Endothelial cell of umbilical vein (primary cell): ENCODE measurements at places on chromosomes 12 and 14.

- no peak for DNase-seq
Observed at GRCh38 chr12:124078800-124079199, 105.8 kb downstream of the ZNF664 start.

GRCh38 chr12:46217541-46218321, 51.1 kb downstream of the SLC38A1 start:
- DNase-seq: no peak

DNA sequence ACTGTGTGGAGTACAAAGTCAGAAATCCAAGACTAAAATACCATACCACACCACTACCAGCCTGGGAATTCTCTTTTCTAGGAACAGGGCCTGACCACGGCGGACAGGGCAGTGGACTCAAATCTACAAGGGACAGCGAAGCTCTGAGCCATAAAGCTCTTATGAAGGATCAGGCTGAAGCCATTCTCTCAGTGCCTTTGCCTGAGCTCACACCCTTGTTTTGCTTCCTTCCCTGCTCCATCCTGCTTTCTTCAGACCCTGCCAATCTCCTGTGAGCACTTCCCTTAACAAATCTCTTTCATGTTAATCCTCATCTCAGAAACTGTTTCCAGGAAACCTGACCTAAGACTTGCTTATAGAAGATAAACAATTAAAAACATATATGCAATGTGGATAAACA, 398.5 kb downstream of the MDGA2 start:
- peak; percentile 16 for DNase-seq

GRCh38 chr12:29239336-29239735, 90.3 kb downstream of the FAR2 start:
- DNase-seq: no peak

GRCh38 chr14:35218963-35219362, 73.2 kb upstream of the PSMA6 start:
- no peak for DNase-seq

- DNase-seq: no peak
Observed at GRCh38 chr14:101349108-101349507, 212.2 kb upstream of the DIO3 start.

DNA sequence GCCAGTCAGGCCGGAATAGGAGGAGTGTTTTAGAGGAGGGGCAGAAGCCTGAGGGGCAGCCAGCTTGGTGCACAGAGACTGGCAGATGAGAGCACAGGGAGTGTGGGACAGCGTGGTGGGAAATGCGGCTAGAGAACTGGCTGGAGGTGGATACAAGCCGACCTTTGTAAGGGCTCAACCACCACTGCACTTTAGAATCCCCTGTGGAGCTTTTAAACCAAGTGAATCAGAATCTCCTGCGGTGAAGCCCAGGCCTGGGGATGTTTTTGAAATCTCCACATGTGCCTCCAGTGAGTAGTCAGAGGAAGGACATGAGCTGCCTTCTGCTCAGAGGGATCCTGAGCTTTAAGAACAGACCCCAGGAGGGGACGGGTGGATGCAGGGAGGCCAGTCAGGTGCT, 10.9 kb upstream of the PCED1B start:
- no peak for DNase-seq

DNA sequence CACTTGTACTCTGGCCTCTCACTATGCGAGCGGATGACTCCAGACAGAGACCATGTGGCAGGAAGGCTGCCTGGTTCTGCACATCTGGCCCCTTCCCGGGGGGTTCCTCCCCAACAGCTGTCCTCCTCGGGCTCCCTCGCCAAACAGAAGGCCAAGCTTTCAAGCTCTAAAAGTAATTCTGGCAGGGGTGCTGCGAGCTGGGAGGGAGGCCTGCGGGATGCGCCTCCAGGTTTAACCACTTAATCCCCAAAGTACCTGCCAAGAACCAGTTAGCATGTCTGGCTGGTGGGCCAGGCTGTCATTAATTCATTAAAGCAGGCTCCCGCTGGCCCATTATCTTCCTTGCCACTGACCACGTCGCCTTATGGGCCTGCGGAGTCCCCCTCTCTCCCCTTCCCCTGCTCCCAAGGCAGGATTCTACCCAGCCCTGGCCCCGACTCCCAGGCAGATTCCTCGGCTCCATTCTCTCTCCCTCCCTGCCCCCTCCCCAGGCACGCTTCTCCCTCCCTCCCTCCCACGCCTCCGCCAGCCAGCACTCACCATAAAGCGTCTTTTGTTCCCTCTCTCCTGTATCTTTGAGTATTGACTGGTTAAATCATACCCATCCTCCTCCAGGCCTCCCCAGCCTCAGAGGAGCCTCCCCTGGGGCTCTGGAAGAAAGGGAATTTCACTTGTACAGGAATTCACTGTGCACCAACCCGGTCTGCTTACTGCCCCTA, 4.9 kb downstream of the HRK start:
- no peak for DNase-seq

DNA sequence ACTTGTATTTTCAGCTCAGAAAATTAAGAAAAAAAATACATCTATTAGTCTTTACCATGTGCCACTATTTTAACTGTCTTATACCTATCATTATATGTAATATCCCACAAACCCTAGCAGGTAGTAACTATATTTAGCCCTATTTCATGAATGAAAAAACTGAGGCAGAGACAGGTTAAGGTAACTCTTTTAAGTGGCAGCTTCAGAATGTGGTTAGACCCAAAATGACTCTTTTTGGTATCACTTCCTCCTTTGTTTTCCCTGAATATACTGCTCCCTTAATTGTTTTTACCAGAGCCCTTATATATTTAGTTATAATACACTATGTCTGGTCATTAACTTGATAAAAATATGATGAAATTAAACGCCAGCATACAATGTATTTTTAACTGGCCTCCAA, 235.6 kb upstream of the RPL10L start:
- no peak for DNase-seq

- no peak for DNase-seq
Observed at GRCh38 chr14:81231540-81231939, 10.8 kb upstream of the GTF2A1 start.

DNA sequence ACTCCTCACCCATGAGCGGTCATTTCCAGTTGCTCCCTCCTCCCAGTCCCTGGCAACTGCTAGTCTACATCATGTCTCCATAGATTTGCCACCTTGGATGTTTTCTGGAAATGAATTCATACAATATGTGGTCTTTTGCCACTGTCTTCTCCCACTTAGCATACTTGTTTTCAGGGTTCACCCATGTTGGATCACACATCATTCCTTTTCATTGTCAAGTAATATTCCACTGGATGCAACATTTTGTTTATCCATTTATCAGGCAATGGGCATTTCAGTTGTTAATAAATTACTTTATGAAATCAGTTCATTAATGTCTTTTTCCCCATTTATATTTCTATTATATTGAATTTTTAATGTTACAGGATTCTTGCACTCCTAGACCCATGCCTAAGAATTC, 64.3 kb downstream of the EML1 start:
- DNase-seq: no peak

DNA sequence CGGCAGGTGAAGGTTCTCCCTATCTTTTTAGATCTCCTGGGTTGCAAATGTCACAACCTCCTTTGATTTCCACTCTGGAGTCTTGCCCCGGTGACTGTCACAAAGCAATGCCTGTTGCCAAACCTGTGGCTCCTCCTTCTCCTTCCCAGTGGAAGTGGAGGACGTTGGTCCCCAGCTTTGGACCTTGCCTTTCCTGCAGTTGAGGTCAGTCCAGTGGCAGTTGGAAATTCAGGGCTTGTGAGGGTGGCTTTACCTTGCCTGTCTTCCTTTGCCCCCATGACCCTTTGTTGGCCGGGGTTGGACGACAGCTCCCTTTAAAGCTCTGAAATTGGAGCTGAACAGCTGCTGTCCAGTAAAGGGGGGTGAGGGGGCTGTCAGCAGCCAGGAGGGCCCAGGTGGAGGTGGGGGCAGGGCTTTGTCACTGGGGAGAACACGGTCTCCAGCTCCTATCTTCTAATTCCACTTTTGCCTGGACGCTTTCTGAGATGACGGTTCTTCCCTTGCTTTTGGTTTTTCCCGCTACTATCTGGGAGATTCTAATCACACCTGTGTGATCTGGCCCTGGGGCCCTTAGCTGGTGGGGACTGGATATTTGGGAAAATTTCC, 4.1 kb downstream of the TEAD4 start:
- DNase-seq: peak; percentile 27

DNA sequence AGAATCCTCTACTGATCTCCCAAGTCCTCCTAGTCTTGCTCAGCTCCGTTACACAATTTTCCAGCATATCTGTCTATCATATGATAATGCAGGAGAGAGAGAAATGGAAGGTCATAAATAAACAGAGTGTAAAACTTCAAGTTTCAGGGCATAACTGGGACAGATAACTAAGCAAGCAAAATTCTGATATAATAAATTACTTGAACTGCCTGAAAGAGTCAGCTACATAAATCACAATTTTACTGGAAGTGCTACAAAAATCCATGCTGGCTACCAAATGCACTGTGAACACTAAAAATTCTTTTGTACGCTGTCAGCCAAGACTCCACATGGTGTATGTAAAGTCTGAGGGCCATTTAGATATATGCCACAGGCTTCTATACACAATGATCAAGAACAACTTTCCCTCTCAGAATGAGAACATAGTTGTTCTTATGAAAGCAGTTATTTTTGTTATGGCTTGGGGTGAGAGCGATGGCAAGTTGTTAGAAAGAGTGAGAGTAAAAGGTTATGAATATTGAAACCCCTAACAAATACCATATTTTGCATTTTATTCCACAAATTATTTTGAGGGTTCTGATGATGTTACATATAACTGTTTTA, 41.1 kb downstream of the GRIP1 start:
- DNase-seq: no peak

DNA sequence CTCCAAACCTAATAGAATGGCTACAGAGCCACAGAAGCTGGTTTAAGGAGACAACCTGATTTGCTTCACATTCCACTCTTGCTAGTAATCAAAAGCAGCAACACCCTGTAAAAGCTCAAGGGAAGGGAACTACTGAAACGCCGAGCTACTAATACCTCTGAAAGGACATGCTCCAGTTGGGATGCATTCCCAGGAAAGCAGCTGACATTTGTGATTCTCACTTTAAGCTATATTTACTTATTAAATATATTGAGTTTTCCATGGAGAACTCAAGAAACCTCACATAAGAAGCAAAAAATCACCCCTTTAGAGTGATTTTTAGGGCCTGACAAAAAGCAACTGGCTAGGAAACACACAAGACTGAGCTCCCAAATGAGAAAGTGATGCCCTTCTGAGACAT, 1073.0 kb upstream of the FLRT2 start:
- DNase-seq: no peak
